ENCODE measurements at places on chromosomes 4 and X.

- no peak for DNase-seq
Observed at GRCh38 chrX:50813843-50814661, at the start of gene SHROOM4. Gene SHROOM4, minus strand, starts transcription at chrX:50814194. Its CDS starts 176 bp downstream, at chrX:50814018.

DNA sequence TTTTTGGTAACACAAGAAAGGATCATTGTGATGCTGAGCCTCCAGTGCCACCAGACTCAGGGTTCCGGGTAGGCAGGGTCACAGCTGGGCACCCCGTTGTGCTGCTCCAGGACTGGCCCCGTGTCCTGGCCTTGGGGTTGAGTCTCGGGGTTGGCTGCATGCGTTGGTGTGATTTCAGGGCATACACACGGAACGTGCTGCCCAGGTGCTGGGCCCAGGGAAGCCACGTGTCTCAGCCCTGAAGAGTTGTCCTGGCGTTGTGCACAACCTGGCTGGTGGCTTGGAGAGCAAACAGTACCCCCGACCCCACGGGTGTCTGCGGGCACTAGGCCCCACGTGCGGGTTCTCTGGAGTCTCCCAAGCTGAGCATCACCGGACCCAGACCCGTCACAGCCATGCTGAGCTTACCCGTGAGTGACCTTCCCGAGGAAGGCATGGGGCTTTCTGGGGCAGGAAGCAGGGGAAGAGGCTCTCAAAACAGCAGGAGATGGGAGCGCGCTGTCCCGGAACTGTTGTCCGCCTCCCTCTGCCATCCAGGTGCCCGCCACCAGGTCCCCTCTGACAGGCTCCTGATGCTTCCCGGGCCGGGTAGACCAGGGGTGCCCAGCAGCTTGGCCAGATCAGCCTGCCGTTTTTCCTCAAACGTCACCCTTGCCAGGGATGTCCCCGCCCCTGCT lies 66.1 kb upstream of the ENPP6 start:
- no peak for DNase-seq

- no peak for DNase-seq
Observed at GRCh38 chr4:37951461-37952352, 8.5 kb upstream of the PTTG2 start.

DNA sequence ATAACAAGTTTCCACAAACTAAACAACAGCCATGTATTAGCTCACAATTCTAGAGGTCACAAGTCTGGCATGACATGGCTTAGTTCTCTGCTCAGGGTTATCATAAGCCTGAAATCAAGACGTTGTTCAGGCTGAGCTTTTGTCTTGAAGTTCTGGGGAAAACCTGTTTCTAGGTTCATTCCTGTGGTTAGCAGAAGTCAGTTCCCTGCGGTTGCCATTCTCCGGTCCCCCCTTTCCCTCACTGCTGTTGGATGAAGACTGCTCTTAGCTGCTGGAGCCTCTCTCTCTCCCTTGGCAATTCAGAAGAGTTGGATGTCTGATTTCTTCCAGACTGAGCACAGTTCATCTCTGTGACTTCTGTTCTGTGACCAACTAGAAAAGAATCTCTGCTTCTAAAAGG lies 962.6 kb downstream of the PCDH7 start:
- no peak for DNase-seq

DNA sequence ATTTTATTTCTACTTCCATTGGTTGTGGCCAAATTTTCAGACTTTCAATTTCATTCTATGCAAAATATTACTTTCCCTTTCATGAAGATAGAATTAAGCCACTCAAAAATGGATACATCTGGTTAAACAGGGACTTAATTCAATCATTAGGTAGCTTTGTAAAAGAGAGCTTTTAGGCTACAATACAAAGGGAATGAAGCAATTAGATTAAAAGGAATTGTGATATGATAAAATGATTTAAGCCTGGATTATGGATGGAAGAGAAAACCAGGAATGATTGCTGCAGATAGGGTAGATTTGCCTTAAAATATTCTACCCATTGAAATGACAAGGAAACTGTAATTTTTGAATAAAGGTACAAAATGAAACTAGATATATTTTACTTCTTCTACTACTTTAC lies 134.6 kb upstream of the PDHA2 start:
- DNase-seq, result no peak

DNA sequence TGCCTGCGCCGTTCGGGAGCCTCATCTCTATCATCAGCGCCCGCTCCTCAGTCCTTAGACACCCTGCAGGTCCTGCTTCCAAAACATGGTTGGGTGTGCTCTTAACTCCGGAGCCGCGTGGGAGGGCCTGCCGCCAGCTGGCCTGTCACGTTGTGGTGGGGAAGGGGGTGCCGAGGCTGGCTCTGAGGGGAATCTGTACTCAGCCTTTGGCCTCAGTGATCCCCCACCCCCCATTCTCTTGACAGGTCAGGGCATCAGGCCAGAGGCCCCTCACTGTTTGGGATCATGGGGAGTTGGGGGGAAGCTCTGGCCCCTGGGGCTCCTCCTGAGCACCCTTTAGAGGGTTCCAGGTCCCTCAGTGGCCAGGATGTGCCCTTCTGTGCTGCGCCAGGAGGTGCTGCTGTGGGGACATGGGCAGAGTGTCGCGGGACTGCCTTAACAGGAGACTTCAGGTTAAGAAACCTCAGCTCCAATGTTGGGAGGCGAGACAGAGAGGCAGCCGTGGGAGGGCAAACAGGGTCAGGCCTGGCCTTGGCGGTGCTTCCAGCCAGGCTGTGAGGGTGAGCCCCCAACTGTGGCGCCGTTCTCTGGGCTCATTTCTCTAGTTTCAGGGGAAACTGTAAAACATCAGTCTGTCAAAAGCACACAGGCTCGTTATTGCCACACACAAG lies 33.5 kb downstream of the TRMT44 start:
- DNase-seq, result no peak

DNA sequence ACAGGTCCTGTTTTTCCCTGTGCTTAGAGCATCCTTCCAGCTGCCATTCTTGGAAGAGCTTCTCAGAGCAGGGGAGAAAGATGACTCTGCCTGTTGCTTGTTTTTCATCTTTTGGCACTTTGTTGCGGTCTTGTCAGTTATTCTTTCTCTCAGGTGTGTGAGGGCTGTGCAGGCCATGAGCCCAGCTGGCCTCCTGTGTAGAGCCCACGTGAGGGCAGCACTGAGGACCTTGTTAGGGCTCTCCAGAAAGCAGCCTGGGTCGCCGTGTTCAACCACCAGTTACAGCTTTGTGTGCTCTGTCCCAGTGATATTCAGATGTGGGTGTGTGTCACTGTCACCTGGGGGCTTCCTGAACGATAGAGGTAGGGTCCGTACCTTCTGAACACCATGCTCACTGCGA lies 52.8 kb downstream of the NOP14 start:
- no peak for DNase-seq

DNA sequence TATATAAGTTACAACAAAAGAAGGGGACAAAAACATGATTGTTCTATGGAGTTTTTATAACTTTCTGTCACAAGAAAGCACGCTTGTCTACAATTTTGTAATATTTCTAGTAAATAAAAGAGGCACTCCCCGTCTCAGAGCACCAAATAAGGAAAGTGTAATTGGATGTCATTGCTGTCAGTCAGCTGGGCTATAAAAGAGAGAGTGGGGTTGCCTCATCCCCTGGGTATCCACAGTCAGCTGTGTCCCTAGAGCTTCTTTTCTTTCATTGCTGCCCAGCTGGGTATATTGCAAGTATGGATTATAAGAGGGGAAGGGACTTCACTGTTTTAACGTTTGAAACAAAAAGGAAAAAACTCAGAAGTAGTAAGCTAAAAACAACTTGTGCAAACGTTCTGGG lies 61.3 kb downstream of the NPNT start:
- no peak for DNase-seq

DNA sequence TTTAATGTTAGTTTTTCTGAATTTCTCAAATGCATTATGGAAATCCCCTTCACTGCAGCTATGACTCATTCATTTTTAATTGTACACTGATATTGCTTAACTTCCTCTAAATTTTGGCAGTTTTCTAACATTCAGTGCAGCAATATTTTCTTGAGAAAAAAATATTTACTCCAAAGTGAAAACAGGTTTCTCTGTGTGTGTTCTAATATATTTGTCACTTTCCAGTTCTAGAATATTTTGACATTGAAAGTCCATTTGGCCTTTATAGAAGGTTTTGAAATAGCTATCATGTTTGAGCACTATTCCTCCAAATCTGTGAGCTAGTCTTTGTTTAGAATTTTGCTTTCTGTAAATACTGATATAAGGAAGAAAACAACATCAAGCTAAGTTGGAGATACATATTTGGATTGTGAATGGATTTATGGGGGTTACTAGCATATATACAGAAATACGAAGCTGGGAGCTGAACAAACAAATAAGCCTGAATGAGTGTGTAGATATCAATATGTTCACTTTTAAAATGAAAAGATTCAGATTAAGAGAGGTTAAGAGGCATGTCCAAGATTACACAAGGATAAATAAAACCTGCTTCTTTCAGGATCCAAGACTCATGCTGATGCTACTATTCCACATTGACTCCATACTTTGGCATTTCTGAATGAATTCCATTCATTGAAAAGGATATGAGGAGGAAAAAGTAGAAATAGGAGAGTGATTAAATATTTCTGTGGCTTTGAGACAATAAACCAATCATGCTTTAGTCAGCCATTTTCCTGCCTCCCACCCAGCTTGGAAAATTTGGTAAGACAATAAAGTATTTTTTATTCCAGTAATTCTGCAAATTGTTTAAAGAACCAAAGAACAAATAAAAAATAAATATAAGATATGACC lies 57.3 kb upstream of the SLIT2 start:
- DNase-seq, result no peak

- no peak for DNase-seq
Observed at GRCh38 chr4:7398788-7399439, 35.8 kb downstream of the PSAPL1 start.

GRCh38 chr4:145189981-145190380 lies 9.6 kb upstream of the OTUD4 start:
- DNase-seq, result no peak

- DNase-seq, result no peak
Observed at GRCh38 chrX:23403849-23404248, 69.2 kb downstream of the PTCHD1 start.

- no peak for DNase-seq
Observed at GRCh38 chr4:152831416-152831815, 51.7 kb downstream of the ARFIP1 start.

DNA sequence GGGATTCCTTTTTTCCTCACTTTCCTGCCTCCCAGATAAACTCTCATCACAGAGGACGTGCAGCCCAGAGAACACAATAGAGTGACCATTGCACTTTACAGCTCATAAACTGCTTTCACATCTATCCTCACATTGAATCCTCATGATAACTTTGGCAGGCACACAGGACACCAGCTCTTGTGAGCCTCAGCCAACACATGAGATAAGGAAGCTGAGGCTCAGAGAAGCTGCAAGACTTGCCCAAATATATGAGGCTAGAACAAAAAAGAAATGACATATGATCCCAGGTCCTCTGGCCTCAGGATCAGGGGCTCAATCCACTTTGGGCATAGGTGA lies 85.0 kb upstream of the CPEB2 start:
- no peak for DNase-seq

- no peak for DNase-seq
Observed at GRCh38 chr4:144699565-144699964, 53.6 kb downstream of the HHIP start.

DNA sequence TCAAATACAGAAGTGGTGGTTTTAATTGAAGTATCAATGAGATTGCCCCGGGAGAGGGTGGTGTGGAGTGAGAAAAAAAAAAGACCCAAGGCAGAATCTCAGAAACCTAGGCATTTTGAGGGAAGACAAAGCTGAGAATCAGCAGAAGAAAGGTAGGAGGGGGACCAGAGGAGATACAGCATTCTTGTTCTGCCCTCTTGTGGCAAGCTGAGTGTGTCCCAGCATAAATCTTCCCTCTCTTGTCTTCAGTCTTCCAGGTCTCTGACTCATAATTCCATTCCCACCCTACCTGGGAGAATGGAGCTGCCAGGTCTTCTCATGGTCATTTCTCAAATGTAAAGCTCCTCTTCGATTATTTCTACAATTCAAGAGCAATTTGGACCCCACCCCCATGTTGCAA lies 32.7 kb upstream of the MAGED1 start:
- DNase-seq, result no peak

DNA sequence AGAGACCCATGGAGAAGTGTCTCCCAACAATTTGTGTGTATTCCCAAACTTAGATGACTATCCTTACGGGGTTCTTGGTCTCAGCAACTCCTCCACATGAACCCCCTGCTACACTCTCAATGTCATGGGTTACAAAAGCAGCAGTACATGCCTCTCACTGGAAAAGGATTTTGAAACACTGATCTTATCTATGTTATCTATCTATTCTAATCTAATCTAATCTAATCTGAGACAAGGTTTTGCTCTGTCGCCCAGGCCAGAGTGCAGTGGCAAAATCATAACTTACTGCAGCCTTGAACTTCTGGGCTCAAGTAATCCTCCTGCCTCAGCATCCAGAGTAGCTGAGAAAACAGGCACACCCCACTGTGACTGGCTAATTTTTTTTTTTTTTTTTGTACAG lies 19.3 kb downstream of the TSPAN5 start:
- no peak for DNase-seq

DNA sequence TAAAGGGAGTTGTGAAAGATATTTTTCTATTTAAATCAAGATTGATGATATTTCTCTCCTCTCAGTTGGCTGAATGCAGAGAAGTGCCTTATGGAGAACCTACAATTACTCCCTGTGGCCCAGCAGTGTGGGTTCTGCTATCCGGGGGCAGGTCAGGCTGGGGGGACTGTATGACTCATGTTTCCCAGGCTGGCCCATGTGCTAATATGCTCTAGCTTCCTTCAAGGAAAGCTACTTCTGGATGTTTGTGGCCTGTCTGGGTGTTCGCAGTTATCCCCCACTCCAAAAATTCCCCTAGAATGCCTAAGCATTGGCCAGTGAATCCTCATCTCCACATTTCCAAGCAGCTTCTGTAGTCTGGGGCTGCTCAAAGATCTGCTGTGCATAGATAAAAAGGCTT lies 58.9 kb upstream of the SPP1 start:
- DNase-seq, result no peak

DNA sequence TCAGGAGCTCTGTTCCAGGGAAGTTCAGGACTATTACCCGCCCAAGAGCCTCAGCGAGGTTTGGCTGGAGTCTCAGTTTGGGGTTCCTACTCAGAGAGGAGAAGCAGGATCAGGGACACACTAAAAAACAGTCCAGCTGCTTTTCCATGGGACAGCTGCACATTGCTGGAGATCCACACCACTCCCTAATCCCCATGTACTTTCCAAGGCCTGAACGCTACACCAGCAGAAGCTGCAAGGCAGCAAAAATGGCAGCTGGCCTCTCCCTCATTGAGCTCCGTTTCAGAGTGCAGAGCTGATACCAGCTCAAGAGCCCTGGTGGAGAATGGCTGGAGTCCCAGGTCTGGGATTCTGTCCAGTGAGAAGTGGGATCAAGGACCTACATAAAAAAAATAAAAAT lies 551.2 kb upstream of the PABPC5 start:
- no peak for DNase-seq

DNA sequence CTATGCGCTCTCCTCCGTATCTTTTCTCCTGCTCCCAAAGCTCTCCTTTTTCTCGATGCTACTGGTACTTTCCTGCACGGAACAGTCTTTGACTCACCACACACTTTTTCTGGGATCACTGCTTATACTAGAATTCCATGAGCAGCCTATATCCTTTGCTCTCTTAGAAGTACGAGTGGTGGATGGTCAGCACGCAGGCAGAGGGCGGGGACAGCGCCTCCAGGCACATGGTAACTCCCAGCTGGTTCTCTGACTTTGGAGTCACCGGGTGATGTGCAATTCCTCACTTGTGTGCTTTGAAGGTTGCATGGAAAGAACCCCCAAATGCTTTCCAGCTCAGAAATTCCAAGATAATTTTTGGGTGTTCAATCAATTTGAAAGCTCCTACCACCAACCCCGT lies 56.0 kb downstream of the STX18 start:
- no peak for DNase-seq

Measured in stimulated activated CD4-positive, alpha-beta T cell treated with anti-CD3 and anti-CD28 coated beads, Interleukin-4, amount 100 ng/mL, for 24 hours (primary cell).